T-cell (primary cell): ENCODE measurements at places on chromosomes 6 and 20.

GRCh38 chr20:4332121-4332860 lies 316.9 kb upstream of the RNF24 start:
- no peak for DNase-seq

GRCh38 chr6:108945681-108946159 lies 97.5 kb downstream of the ARMC2 start:
- DNase-seq: no peak

GRCh38 chr6:135531954-135532490 lies 34.5 kb upstream of the AHI1 start:
- DNase-seq: no peak

DNA sequence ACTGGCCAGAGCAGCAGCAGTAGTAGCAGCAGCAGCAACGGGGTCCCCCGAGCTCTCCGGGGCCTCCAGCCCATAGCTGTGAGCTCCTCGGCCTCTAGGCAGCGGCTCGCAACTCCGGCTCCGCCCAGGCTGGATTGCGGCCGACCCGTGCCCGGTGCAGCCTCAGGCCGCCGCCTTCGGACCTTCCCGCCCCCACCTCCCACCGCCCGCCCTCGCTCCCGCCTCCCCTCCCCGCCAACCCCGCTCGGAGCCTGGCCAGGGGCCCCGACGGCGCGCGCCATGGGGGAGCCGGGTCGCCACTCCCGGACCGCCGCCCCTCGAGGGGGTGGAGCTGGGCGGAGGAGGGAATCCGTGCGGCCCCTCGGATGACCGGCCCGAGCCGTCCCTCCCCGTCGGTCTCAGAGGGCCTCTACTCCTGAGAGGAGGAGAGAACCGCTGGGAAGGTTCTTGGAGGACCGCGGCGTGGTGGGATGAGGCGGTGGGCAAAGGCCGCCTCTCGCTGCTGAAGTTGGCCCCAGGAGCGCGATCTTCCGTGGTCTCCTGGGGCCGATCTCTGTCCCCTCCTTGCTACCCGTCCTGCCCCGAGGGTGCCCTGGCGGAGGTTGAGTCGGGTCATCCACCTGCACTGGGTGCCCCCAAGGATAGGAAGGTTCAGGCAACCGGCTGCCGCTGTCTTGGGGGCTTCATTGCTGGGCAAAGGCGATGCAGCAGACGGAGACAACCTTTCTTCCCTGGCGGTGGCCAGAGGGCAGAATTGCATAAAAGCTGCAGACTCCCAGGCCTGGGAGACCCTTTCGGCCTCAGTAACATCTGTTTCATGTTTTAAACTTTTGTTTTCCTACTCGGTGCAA lies at the start of gene ADAM33:
TSS of gene ADAM33 (minus strand) at position 80 of the 851 bp plus-strand sequence. CDS start at position 74, 6 bp downstream.
- DNase-seq: no peak

GRCh38 chr6:97947841-97948240 lies 664.8 kb upstream of the MMS22L start:
- no peak for DNase-seq

GRCh38 chr20:47747669-47748031 lies 37.6 kb downstream of the SULF2 start:
- DNase-seq: no peak

- DNase-seq: no peak
Measured at GRCh38 chr6:132675749-132676148, 16.8 kb upstream of the TAAR1 start.

DNA sequence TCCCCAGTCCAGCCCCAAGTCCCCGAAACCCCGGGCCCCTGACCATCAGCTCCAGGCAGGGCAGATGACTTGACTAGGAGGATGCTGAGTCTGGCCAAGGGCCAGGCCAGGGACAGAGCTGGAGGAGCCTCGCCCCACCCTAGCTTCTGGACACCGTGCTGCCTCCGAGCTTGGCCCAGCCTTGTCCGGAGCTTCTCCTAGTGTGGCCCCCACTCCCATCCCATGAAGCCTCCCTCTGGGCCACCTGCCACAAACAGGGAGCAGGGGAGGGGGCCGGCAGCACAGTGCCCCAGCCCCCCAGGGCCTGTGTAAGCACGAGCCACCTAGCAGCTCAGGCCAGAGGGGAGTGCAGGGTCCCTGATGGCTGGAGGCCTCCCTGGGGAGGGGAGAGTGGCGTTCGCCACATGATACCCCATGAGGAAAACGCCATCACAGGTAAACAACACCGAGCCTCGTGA lies 5.3 kb downstream of the EEF1A2 start:
- DNase-seq: no peak

DNA sequence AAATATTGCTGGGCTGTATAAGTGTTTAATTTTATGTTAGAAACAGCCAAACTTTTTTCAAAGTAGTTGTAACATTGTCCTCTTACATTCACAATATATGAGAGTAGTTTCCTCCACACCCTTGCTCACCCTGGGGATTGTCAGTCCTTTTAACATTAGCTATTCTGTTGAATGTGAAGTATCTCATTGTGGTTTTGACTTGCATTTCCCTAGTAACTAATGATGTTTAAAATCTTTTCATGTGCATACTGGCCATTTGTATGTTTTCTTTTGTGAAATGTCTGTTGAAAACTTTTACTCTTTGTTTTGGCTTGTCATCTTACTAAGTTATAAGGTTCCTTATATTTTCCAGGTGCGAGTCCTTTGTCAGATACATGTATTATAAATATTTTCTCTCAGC lies 32.9 kb downstream of the TRIM38 start:
- DNase-seq: no peak

DNA sequence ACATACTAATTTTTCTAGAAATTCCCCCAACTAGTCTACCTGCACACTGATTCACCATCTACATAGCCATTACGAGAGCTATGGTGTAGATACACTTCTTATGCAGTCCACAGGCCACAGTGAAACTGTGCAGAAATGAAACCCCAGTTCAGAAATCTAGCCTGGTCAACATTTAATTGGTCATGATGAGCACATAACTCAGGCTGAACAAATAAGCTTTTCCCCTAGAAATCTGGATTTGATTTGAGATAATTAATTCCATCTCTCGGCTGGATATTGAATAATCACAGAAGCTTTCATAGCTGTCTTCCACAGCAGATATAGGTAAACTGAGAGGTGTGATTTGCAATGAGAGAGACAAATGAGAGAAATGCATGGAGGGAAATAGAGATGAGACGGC lies 22.6 kb upstream of the TINAG start:
- DNase-seq: no peak

DNA sequence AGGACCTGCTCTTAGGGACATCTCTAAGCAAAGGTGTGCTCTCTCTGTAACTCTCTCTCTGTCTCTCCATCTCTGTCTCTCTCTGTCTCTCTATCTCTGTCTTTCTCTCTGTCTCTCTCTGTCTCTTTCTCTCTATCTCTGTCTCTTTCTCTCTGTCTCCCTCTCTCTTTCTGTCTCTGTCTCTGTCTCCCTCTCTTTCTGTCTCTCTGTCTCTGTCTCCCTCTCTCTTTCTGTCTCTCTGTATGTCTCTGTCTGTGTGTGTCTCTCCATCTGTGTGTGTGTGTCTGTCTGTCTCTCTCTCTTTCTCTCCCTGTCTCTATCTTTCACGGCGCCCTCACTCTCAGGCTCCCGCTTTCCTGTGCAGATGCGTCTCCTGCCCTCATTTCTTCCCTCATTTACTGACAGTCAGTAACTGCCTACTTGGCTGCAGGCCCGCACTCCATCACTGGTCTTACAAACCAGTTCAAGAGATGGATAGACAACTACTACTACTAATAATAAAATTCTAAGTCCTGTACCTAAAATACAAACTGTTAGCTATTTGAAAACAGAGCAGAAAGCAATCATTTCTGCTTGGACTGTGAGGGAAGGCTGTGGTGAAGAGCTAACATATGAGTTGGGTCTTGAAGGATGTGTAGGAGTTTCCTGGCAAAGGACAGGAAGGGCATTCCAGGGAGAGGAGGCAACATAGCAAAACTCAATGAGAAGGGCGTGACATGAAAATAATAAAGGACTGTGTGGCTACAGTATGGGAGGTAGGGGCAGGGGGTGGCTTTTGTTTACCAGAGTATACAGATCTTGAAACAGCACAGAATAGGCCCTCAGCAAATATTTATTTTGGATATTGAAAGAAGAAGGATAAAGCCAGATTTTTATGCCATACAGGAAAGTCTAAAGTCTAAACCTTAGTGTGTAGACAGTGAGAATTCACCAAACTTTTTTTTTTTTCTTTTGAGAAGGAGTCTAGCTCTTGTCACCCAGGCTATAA lies 67.8 kb upstream of the TAB2 start:
- no peak for DNase-seq

GRCh38 chr6:34115403-34115795 lies 30.5 kb downstream of the GRM4 start:
- peak; percentile 6 for DNase-seq

DNA sequence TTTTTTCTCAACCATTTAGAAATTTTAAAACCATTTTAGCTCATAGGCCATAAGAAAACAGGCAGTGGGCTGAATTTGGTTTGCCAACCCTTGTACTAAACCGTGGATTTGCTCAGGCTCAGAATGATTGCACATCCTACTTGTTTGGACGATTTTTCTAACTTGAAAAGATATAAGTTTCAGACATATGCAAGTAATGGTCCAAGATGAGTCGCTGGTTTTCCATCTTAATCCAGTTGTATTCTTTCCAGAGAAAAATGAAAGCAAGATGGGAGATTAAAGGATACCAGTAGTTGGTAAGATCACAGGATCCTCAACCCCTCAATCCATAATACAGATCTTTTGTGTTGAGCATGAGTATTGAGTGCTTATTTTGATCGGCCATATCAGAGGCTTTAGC lies 250.9 kb downstream of the TINAG start:
- DNase-seq: no peak

DNA sequence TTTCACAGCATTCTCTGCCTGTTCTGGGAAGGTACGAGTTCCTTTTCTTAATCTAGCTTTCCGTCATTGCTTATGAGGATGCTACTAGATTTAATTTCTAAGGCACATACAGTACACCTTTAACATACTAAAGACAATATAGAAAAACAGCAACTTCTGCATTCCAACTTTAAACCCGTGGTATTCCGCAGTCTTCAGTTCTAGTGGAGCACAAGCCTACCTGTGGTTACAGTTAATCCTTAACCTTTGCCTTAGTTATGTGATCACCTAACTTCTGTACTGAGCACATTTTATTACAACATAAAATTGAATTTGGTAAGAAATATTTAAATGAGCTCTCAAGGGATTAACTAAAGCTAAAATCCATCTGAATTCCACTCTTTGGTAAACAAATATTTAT lies 289.5 kb downstream of the BTBD9 start:
- no peak for DNase-seq

GRCh38 chr20:61562897-61563504 lies 310.9 kb downstream of the CDH4 start:
- no peak for DNase-seq

GRCh38 chr6:143575901-143576426 lies 64.4 kb upstream of the FUCA2 start:
- no peak for DNase-seq

DNA sequence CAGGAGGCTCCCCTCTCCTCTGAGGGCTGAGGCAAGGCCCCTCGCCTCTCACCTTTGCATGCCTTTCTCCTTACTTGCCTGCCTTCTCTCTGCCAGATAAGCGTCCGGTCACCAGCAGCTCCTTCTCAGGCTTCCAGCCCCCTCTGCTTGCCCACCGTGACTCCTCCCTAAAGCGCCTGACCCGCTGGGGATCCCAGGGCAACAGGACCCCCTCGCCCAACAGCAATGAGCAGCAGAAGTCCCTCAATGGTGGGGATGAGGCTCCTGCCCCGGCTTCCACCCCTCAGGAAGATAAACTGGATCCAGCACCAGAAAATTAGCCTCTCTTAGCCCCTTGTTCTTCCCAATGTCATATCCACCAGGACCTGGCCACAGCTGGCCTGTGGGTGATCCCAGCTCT lies 21.3 kb upstream of the PPARD start:
- DNase-seq: no peak

DNA sequence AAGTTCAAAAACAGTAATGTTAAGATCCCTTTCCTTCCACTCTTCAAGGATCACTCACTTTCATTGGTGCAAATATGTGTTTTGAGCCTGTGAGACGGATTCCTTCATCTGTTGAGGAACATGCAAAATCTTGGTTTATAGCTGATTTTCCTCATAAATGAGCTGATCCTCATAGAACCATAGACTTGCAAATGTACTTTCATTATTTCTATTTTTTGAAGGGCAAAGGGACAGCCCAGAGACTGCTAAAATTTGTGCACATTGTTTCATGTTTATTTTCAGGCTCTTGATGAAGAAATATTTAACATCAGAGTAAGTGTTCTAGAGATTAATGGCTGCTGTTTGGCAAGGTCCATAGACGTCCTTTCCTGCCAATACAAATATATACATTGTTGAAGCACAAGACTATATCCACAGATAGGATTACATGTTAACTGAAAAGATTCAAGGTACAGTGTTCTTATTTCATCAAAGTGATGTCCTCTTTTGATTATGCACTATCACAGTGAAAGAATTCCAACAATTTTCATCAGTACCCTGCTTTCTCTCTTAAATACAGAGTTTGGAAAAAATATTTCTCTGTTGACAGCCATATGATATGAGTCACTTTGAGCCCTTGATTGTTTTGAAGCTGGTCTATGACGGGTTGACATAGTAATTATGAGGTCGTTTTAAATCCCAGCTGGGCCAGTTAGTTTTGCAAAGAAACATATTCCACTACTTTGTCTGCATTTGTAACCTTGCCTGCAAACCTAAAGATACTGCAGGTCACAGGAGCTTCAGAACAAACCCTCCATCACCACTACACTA lies 95.7 kb downstream of the FILIP1 start:
- DNase-seq: no peak

DNA sequence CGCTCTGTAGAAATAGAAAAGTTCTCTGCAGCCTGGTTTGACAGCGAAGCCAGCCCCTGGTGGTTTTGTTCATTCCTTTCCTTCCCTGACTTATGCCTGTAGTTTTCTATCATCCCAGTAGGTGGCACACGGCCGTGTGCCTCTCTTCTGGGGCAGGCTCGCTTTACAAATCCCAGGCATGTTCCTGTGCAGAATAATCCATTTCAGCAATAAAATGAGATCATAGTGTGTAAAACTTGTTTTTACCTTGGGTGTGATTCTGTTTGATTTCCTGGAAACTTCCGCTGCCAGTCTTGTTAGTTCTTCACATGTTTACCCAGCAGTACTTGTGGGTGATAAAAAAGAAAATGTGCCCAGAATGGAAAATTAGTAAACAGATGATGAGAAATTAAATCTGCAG lies 7.4 kb upstream of the INSM1 start:
- DNase-seq: no peak

DNA sequence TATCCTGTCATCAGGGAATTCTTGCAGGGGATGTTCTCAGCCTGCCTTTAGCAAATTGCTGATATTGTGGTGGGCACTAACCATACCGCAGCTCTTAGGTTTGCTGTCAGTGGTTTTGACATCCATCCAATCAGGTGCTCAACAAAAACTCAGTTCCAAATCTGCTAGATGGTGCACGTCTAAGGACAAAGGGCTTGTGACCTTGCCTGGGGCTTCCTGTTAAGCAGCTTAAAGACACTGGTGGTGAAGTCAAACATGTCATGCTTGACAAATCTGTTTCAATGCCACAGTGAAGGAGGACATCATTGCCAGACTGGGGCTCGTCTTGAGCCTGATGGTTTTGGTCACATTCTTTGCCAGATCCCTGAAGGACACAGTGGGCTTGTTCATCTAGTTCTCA lies 179.8 kb upstream of the NOX3 start:
- DNase-seq: no peak

- no peak for DNase-seq
Measured at GRCh38 chr6:53492860-53493634, 51.9 kb downstream of the GCLC start.

- no peak for DNase-seq
Measured at GRCh38 chr20:2248837-2249236, 47.0 kb upstream of the TGM3 start.
